Activated CD4-positive, CD25-positive, alpha-beta regulatory T cell treated with anti-CD3 and anti-CD28 coated beads, Interleukin-2, amount 50 U/mL, for 72 hours (primary cell): ENCODE measurements at places on chromosomes 1 and 21.

GRCh38 chr1:241990040-241990439, 8.9 kb downstream of the MAP1LC3C start:
- DNase-seq: no peak

DNA sequence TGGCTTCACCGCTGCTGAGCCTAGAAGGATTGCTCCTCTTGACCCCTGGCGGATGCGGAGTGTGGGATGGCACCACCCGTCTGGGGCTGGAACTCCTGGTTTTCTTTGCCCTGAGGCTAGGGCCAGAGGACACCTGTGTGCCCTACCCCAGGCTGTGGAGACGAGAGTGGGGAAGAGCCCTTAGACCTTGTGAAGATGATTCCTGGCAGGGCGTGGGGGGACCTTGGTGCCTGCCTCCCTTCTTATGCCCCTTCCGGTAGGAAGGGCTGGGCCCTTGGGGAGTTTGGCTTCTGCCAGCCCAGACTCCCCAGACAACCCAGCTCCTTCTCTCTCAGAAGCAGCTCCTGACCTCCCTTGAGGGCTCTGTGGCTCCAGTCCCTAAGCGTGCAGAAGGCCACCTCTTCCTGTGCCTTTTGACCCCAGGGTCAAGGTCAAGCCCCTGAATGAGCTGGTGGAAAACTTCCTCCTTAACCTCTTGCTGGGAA, 891 bp downstream of the RPS6KA1 start:
- no peak for DNase-seq

DNA sequence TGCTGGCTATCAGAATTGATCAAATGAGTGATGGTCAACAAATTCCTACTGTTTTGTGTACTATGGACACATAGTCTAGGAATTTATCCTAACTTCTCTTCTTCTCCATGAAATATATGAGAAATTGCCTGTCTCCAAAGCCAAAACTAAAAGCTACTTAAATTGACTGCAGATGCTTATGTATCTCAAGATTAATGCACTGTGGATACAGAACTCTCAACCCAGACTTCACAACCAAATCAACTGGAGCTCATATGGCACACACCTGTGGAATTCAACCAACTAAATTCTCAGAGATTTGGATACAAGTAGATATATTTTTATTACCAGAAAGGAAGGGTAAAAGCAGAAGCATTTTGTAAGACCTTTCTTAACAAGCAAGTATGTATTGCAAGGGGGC, 566.1 kb downstream of the LTN1 start:
- no peak for DNase-seq

DNA sequence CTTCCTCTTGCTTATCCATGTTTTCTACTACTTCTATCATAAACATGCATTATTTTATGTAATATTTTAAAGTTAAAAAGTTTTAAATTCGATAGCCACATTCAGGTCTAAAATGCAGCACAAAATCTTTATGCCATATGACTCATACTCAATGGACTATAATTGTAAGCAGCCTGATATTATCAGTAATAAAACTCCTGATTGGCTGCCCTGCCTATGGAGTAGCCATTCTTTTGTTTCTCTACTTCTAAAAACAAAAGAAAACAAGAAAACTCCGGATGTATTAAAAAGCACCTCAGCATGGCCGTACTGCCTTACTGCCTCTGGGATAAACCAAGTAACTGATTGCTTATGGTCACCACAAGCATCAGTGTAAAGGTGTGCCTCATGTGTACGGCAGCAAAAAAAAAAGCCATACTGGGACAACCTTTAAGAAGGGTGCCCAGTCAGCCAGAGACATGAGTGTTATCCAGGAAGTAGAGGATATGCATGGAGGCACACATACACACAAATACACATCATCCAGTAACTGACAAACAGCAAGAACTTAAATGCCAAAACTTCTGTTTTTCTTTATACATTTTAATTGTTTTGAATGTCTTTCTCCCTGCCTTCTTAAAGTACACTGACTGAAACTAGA, 9.2 kb downstream of the SLC35D1 start:
- no peak for DNase-seq

GRCh38 chr1:55555956-55556725, 341.0 kb upstream of the USP24 start:
- DNase-seq: no peak

- no peak for DNase-seq
Observed at GRCh38 chr21:29084372-29084771, 10.9 kb upstream of the CCT8 start.

GRCh38 chr1:184258525-184258924, 128.3 kb upstream of the C1orf21 start:
- DNase-seq: no peak

GRCh38 chr1:79847700-79848099, 841.2 kb upstream of the ADGRL4 start:
- no peak for DNase-seq

DNA sequence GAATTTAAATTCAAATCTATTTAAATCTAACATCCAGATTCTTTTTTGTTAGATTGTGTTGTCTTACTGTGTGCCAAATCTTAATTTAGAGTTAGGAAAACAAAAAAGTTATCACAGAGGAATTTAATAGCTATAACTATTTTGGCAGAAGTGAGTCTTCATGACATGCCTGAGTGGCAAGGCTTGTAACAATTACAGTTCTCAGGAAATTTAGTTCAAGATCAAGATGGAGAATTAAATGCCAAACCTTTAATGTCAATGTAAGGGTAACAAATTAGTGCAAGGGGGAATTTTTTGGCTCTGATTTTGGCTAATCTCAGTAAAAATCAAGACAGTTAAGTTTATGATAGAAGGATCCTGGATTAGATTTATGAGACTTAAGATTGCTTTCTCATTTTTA, 58.4 kb downstream of the GDAP2 start:
- DNase-seq: no peak

DNA sequence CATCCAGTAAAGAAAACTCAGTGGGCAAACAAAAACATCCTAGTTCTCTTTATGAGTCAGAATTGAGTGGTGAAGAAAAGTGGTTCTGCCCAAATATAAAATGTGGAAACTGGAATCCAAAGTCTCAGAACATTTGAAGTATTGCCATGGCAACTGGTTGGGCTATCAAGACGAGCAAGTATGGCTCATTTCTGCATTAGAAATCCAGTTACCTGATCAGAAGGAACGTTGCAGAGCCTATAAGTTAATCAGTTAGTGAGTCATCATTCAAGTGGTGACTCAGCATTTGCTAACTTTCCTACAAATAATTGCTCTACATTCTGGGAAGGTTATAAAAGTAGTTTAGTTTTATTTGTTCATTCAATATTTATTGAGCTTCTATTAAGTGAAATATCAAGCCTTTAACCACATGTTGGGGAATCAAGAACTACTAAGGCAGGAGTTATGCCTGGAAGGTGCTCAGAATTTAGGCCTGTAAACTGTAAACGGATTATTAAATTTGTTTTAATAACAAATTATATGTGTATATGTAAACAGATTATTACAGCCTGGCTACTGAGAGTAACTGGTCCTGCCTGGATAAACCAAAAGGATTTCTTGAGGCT, 104.3 kb downstream of the PAPPA2 start:
- DNase-seq: no peak

DNA sequence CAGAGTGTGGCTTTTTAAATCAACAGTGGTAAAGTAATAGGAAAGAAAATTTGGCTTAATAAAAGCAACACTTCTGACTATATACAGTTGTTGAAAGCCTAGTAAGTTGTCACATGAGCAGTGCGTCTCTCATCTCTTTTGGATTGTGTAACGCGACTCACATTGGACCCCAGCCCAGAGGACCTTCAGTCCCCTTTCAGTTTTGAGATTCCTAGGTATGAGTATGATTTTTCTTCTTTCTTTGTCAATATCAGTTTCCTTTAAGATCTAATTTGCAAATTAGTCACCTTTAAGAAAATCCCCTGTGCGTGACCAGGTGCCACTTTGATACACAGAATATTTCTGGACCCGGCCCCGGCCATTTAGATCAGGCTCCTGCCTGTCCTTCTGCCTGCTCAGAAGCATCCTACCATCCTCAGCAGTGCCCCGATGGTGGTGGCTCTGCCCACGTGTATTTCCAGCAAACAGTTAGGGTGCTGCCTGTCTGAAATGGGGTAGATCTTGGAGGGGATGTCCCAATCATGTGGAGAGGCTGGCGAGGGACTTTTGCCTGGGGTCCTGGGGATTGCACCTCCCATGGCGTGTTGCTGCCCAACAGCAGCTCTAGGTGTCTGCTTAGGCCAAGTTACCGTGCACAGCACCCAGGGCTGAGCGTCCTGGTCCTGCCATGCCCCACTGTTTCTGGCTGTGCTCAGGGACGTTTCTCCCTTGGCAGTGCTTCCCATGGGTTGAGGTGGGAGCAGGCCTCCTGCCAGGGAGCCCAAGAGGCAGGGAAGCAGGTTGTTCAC, 21.1 kb downstream of the SNAP47 start:
- DNase-seq: no peak

- DNase-seq: no peak
Observed at GRCh38 chr1:169809370-169810095, 14.8 kb upstream of the METTL18 start.

DNA sequence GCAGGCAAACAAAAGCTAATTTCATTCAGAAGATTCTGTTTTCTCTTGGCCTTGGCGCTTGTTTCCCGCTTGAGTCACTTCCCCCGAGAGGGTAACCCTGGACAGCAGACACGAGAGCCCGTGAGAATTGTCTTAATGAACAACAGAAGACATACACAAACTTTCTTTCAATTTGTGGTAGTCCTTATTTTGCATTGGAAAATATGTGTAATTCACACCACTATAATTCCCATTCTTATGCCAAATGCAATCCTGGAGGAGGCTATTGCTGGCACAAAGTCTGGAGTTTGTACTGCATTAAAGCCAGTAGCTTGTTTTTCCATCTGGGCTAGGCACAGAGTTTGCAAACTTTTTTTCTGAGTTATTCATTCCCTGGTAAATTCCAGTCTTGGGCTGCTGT, 109.8 kb upstream of the IVNS1ABP start:
- no peak for DNase-seq

DNA sequence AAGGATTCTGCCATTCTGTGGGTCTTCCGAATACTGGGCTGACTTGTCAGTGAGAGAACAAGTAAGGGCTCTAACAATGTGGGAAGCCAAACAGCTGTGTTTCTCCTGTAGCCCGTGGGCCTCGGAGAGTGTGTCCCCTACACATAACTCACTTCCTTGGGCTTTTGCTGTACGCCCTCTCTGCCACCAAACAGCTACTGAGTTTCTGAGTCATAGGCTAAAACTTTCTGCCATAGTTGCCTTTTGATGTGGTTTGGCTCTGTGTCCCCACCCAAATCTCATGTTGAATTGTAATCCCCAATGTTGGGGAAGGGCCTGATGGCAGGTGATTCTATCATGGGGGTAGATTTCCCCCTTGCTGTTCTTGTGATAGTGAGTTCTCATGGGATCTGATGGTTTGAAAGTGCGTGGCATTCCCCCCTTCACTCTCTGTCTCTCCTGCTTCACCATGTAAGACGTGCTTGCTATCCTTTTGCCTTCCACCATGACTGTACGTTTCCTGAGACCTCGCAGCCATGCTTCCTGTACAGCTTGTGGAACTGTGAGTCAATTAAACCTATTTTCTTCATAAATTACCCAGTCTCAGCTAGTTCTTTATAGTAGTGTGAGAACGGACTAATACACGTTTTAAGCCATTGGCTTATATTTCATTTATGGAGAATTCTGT, 194.8 kb upstream of the HMCN1 start:
- DNase-seq: no peak

- no peak for DNase-seq
Observed at GRCh38 chr1:3578433-3578805, 32.9 kb downstream of the MEGF6 start.

DNA sequence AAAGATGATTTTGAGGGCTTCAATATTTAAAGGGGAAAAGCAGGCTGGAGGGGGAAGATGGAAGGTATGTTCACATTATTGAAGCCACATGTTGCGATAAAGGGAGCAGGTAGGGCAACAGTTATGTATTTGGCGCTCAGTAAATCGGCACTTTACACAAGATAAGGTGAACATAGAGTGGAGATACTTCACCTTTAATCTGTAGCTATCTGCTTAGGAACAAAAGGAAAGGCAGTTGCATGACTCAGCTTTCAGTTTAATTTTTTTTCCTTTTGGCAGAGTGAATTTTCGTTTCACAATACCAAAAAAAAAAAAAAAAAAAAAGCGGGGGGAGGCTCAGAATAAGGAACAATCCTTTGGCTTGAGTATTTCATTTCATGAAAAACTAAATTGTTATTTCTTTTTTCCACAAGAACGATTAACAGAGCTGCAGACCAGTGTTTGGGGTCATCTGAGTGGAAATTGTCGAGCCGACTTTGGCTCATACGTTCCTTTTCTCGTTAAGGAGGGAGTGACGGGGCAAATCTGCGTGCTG, 1.1 kb upstream of the COQ8A start:
- DNase-seq: no peak

- no peak for DNase-seq
Observed at GRCh38 chr21:34989337-34990151, 59.6 kb downstream of the RUNX1 start.

GRCh38 chr1:230548357-230548756, 93.9 kb upstream of the COG2 start:
- DNase-seq: no peak

GRCh38 chr1:115296981-115297380, 41.1 kb downstream of the NGF start:
- no peak for DNase-seq

DNA sequence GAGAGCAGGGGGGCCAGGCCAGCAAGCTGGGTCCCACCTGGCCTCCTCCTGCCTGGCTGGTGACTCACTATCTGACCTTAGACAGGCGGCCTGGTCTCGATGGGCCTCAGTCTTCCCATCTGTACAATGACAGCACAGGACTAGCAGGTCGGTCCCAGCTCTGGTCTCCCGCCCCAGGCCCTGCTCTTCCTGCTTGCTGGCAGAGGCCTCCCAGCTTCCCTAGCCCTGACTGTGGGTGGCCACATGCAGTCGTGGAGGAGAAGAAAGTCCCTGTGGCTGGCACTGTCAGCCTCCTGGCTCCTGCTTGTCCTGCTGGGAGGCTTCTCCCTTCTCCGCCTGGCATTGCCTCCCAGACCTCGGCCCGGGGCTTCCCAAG, 817 bp downstream of the EXTL1 start:
- DNase-seq: no peak

- no peak for DNase-seq
Observed at GRCh38 chr1:53982034-53982762, 35.8 kb downstream of the LDLRAD1 start.

- peak; percentile 74 for DNase-seq
Observed at GRCh38 chr1:32876341-32877210, 5.9 kb upstream of the FNDC5 start.

DNA sequence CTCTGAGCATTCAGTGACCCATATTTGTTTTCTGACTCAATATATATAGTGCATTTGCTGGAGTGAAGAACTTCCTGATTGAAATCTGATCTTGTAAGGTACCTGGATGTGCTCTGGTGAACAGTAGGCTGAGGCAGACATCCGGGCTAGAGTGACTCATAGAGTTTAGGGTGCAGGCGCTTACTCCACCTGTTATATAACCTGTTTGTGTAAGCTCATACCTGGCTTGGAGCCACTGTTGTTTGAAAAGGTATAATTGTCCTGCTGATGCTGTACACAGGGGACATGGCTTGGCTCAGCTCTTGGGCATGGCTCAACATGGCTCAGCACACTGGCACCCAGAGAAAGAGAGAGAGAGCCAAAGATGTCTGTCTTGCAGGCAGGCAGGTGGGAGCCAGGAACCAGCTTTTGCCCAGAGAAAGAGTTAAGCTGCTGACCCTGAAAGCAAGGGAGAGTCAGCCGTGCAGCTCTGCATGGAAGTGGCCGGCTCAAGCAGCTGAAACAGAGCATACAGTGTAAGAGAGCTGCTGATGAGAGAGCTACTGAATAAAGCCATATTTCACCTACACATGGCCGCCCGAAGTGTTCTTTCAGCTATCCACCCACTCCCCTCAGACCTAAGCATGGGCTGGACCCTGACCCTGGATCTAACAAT, 43.2 kb downstream of the GJA5 start:
- DNase-seq: no peak

- DNase-seq: no peak
Observed at GRCh38 chr1:202728951-202729350, 18.7 kb upstream of the SYT2 start.
